ENCODE measurements at places on chromosomes 3 and 15.
A peak's percentile ranks its signal among the peaks of the same experiment; 100 is the strongest.

DNA sequence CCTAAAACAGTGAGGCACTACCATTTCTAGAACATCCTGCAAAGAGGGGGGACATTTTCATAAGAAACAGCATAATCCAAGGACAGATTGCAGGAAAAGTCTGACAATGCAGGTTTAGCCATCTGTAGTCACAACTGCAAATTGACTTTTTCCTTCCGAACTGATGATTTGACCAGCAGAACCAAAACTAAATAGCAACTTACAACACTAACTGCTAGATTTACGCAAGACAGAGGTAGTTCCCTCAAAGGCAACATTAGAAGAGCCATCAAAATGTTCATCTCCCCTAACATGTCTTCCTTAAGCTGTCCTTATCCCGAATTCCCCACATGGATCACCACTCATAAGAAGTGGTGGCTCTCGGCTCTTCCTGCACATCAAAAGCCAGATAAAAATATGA is 129.6 kb downstream of the GADL1 start:
- no peak for DNase-seq

- DNase-seq: no peak
Measured at GRCh38 chr3:134309987-134310700, 59.5 kb upstream of the RYK start.

GRCh38 chr15:71732636-71733035 is 77.7 kb upstream of the NR2E3 start:
- no peak for DNase-seq

DNA sequence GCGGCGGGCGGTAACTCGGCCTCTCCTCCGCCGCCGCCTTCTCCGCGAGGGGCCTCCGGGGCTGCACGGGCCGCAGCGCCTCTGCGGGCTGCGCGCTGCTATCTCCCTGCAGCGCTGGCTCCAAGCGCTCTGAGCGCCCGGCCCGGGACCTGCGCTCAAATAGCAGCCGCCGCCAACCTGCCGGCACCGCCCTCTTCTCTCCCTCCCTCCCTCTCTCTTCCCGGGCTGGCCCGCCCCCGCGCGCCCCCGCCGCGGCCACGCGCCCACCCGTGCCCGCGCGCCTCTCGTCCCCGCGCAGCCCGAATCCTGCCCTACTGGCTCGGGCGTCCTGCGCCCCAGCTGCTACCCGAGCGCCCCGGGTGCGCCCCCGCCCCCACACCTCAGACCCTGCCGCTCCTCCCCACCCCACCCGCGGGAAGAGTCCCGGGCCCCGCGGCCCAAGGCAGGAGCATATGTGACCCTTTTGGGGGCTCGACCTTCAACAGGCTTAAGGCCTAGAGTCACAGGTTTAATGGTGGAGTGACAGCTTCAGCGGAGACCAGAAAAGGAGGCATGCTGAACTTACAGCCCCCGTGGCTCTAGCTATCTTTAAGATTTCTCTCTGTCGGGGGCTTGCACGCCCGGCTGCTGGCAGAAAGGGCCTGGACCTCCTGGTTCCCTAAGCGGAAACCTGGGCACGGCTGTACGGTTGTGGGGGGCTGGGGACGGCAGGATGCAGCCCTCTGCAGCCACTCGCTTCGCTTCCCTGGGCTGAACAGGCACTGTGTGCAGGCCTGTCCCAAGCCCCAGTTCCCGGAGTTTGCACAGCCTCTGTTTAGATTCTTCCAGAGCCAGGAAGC is at the start of gene CACNA2D2:
CACNA2D2 (minus strand) TSS at position 131 of the 839 bp plus-strand sequence. CDS start 211 bp downstream, outside the sequence.
- peak; percentile 55 for DNase-seq

DNA sequence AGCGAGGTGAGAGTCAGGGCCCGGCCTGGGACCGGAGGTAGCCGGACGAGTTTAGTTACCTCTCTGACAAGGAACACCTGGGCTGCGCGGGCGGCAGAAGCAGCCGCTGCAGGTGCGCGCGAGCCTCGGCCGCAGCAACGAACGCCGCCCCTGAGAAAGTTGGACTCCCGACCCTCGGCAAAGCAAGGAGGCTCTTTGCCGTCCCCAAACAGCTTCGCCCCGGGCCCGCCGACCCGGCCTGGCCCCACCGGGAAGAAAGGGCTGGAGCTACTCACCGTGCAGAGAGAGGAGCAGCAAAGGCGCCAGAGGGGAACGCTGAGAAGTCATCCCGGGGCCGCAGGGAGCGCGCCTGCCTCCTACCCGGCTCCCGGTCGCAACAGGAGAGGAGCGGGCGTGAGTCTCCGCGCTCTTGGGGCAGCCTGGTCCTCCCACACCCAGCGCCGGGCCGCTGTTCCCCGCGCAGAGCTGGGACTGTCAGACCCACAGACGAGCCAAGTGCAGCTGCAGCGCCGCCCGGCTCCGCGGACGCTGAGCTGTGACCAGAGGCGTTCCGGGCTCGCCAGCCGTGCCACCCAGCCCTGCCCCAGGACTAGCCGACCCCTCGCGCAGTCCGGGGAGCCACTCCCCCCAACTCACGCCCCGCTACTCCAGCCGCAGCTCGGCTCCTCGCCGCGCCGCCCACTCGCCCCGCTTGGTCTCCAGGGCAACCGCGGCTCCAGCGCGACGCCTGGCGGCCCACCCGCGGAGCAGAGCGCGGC is at the start of gene IGSF11:
IGSF11 (minus strand) TSS at position 591 of the 758 bp plus-strand sequence; CDS start at position 327, 264 bp downstream.
- peak; percentile 32 for DNase-seq

- no peak for DNase-seq
Measured at GRCh38 chr3:149790698-149791097, 1.7 kb downstream of the ANKUB1 start.

GRCh38 chr3:107910713-107911259 is 180.0 kb downstream of the CD47 start:
- no peak for DNase-seq

GRCh38 chr15:47673232-47673761 is 44.0 kb upstream of the SEMA6D start:
- no peak for DNase-seq

DNA sequence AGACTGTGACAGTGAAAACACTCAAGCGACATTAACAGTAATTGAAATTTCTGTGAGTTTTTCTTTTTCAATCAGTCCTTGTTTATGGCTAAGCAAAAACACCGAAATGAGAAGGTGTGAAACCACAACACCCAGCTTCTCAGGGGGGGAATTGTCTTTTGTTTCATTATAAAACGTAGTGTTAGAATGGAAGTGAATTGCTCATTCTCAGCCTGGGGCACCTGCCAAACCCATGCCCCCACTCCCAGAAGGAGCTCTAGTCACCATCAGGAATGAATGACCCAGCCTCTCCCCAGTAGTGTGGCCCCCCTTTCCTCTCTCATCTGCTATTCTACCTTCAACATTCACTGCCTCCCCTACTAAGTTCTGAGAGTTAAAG is 185.8 kb upstream of the CFAP20DC start:
- DNase-seq: no peak

DNA sequence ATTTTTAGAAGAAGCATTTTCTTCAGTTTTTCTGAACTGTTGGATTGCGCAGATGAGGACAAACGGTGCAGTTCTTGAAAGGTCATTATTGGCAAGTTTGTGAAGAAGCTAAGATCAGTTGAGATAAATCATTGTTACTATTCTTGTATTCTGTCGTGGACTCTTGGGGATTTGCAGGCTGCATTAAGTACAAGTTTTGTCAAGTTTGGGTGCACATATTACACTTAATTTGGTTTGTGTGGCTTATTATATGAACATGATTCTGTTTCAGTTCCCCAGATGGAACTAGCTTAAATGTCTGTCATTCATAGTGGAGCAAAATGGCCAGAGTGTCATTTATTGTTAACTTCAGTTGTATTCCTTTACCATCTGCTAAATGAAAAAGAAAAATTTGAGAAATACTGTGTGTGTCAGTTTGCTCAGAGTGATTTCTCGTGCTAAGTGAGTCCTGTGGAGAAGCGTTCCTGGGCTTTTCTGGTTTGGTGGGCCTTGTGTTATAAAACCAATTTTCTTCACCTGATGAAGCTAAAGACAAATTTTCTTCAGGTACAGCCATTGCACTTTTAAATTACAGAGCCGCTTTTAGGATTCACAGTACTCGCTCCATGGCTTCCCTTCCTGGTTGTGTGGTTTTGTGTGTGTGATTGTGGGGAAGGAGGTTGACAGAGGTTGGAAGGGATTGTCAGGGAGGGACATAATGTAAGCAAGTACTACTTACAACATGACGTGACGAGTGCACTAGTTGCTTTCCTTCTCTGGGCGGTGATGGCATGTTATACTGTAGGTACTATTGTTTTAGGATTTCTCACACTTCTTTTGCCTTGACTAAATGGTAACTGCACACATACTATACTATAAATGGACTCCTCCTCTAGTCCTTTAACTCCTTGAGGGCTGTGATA is 1.7 kb downstream of the AKAP13 start:
- no peak for DNase-seq

- DNase-seq: no peak
Measured at GRCh38 chr3:107452436-107452835, 70.3 kb upstream of the BBX start.

- no peak for DNase-seq
Measured at GRCh38 chr3:105829229-105829628, 39.6 kb downstream of the CBLB start.

DNA sequence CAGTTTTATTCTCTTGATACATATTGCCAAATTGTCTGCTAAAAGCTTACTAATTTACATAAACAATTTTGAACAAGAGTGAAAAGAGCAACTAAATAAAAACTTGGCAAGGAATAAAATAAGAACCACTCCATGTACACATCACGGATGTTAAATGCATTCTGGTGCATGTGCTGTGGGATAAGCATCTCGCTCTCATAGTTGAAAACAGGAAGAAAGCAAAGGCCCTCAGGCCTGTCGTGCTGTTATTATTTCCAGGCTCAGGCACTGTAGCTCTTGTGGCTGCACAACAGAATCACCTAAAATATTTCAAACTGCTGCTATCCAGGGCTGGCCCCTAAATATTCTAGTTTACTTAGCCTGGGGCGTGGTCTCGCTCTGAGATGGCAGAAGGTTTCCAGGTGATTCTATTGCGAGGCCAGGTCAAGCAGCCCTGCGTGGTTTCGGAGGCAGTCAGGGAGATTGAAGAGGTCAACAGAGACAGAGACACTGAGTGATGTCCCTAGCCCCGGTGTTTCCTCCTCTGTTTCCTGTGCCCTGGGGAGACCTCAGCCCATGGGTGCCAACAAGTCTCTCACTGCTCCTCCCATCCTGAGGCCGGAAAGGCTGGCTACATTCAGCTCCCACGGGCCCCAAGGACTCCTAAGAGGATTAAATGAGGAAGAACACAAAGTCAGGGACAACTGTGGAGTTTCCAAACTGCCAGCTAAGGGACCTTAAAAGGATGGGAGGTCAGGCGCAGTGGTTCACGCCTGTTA is 18.2 kb upstream of the PDIA5 start:
- DNase-seq: no peak

GRCh38 chr3:187932530-187932929 is 187.3 kb upstream of the BCL6 start:
- DNase-seq: no peak

DNA sequence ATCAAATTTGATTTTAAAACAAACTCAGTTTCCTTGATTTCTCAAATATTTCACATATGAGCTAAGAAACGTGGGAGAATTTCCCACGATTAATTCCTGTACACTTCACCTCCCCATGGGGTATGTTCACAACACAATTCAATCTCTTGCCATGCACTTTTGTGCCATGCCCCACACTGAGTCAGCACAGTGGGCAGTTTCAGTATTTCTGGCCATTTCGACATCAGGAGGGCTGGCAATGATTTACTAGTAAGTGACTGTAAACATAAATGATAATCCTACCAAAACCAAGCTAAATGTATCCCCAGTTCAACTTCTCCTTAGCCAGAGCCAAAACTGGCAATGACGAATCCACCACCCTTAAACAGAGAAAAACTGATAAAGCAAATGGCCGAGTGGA is 293.6 kb downstream of the FGF12 start:
- DNase-seq: no peak

DNA sequence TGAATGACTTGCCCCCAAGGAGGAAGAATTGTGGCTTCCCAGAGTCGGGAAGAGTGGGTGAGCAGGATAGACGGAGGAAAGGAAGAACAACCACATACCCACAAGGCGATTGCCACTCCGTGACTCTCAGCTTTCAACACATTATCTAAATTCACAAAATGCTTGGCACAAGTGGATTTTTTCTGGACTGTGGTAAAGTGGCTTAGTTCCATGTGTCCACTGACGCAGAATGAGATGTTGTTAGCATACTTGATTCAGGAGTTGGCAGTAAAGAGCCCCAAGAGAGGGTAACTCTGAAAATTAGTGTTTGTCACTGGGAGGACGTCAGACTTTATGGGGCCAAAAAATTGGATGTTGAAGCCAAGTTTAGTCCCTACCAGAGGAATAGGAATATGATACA is 198.8 kb upstream of the CTNNB1 start:
- DNase-seq: no peak

DNA sequence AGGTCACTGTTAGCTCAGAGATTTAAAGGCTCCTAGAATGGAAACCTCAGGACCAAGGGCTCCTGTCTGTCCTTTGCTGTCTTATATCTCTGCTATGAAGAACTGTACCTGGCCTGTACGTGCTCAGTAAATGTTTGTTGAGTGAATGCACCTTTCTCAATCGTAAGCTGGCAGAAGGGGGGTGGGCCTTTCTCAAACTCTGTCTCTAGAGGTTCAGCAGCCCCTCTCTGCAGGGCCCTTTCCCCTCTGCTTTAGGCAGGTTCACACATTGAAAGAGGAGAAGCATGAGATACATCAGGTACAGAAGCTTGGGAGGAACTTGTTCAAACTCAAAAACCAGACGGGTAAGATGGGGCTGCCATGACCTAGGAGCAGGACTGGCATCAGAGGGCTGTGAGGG is 155.6 kb downstream of the GOLGA6L4 start:
- no peak for DNase-seq

DNA sequence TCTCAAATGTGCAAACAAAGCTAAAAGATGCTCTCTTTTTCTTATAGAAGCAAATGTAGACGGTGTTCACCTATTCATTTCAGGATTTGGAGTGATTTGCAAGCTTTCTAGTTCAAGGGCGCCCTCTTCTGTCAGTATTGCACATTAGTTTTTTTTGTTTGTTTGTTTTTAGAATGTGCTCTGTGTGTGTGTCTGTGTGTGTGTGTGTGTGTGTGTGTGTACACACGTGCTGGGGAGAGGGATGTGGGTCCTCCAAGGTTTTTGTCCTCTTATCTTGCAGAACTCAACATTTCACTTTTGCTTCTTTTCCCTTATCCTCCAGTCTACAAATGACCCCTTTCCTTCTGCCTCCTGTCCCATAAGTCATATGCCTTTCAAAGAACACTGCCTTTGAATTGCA is 23.5 kb downstream of the DNAH1 start:
- no peak for DNase-seq

GRCh38 chr3:12427551-12427950 is 56.7 kb upstream of the TSEN2 start:
- DNase-seq: no peak

DNA sequence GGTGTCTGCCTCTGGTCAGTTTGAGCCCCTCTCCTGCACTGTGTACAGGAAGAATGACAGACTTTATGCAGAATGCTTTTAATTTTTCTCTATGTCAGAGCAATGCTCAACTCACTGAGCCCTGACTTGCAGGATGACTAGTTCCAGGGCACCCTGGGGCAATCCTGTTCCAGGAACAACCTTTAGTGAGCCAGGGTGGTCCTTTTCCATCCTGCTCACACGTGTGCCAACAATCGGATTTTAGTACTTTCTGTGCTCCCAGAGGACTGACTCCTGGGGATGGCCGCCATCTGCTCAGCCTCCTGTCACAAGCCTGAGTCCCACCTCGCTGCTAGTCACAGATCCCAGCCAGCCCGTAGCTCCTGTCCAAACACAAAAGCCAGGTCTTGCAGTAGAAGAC is 48.2 kb upstream of the ALDH1A3 start:
- no peak for DNase-seq

Measured in stimulated activated CD8-positive, alpha-beta memory T cell treated with anti-CD3 and anti-CD28 coated beads, Interleukin-7, amount 100 ng/mL, for 1 hour (primary cell).